Stimulated activated CD4-positive, alpha-beta T cell treated with anti-CD3 and anti-CD28 coated beads, Interleukin-4, amount 100 ng/mL, for 48 hours (primary cell): ENCODE measurements at places on chromosomes 13 and 19.

- no peak for DNase-seq
Measured at GRCh38 chr19:30734669-30735068, 362.5 kb downstream of the ZNF536 start.

DNA sequence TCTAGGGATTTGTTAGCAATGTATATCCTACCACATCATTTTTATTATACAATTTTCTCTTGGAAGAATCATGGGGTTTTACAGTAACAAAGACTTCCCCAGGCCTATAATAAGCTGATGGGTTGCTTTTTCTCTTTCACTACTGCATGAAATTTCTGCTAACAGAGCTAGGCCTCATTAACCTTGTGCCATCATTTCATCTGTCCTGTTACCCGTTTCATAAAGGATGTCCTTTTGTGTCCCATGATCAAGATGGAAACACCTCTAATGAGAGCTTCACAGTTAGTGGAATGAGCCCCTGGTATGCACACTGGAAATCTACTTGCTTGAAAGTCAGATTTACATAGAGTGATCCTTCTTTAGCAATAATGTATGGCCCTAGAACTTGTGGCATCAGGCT lies 138.7 kb downstream of the RXFP2 start:
- no peak for DNase-seq

DNA sequence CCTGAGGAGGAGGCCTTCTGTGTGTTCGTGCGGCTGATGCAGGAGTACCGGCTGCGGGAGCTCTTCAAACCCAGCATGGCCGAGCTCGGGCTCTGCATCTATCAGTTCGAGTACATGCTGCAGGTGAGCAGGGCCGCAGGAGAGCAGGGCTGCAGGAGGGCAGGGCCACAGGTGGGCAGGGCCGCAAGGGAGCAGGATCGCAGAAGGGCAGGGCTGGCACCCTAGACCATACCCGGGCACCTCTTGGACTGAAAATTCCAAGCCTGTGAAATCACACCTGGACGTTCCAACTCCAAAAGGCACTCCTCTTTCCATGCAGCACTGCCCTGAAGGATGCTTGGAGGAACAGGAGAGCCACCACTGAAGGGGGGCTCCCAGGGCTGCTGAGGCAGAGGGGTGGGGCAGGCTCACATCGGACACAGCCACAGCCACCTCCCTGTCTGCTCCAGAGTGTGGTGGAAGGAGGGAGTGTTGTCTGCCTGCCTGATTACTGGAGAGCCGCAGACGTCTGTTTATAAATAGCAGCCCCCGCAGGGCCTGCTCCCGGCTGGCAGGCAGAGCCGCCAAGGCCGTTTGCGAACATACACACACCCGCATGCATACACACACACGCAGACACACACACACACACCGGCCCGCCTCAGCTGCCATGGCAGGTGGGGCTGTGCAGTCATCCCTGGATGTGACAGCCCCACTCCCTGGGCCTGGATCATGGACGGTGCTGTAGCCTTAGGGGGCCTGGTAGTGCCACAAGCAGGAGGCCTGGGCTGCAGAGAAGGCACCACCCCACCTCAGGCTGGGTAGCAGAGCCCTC lies 20.2 kb downstream of the EVI5L start:
- no peak for DNase-seq

DNA sequence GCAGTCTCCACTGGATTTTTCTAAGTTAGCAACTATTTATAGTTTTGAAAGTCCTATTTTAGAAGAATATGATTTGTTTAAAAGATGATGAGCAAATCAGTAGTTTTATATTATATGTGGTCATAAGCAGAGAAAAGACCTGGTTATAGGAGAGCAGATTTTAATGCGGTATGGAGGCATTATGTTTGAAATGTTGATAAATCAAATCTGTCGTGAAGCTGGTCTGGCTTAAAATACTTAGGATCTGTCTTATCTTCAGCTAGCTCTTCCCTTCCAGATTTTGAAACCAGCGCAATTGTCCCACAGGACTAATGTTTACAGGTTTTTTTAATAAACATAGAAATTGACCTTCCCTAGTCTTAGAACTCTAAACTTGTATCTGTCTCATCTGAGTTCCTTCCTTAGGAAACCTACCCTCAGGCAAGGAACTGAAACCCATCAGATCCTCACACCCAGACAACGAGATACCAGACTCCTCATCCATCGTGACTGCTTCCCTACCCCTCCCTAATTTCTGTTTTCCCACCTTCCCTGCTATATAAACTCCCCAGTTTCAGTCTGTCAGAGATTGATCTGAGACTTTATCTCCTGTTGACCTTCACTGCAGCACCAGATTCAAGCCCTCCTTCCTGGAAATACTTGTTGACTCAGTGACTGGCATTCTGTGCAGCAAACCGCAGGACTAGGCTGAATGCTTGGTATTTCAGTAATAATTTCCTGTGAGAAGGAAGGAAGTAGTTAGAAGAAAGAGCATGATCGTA lies 37.8 kb upstream of the CXCL17 start:
- DNase-seq, result no peak
